Neural crest cell (in vitro differentiated cells): ENCODE measurements at places on chromosomes 4 and X.
A peak's percentile ranks its signal among the peaks of the same experiment; 100 is the strongest.

- peaks cover 43% of the 10 kb centered on the region for H3K4me1 ChIP-seq
- peaks cover 17% of the 10 kb centered on the region for H3K36me3 ChIP-seq
- no peak overlapping the region for H3K4me3 ChIP-seq
- no peak for DNase-seq
- no peak overlapping the region for H3K27ac ChIP-seq
Measured at GRCh38 chrX:115581759-115582615, 21.0 kb downstream of the PLS3 start.

GRCh38 chr4:138055890-138056289 lies 186.3 kb downstream of the SLC7A11 start:
- H3K27ac ChIP-seq = no peak overlapping the region
- no peaks in the 10 kb centered on the region for H3K36me3 ChIP-seq
- no peak overlapping the region for H3K4me3 ChIP-seq
- no peak for DNase-seq
- H3K27me3 ChIP-seq = no peaks in the 10 kb centered on the region

DNA sequence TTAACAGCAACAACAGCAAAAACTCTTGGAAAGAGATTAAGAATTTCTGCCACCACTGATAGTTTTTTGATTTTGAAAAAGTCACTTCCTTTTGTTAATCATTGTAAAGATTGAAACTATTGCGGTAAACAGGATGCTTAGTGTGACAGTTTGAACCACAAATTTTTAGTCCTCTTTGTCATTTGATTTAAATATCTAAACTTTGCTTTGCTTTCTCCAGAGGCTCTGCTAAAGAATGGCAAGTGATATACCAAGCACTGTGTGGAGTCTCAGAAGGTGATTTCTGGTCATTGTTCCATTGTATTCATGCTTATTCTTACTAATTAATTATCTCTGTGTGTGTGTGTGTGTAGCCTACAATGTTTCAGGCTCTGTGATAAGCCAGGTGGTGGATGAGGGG lies 155.6 kb downstream of the BMPR1B start:
- no peaks in the 10 kb centered on the region for H3K4me1 ChIP-seq
- H3K27me3 ChIP-seq = no peaks in the 10 kb centered on the region
- no peak for DNase-seq

GRCh38 chr4:14934704-14935390 lies 67.4 kb upstream of the CPEB2 start:
- no peak for DNase-seq
- peaks cover 3% of the 10 kb centered on the region for H3K36me3 ChIP-seq
- no peaks in the 10 kb centered on the region for H3K4me1 ChIP-seq
- H3K4me3 ChIP-seq = no peak overlapping the region
- H3K27ac ChIP-seq = no peak overlapping the region

DNA sequence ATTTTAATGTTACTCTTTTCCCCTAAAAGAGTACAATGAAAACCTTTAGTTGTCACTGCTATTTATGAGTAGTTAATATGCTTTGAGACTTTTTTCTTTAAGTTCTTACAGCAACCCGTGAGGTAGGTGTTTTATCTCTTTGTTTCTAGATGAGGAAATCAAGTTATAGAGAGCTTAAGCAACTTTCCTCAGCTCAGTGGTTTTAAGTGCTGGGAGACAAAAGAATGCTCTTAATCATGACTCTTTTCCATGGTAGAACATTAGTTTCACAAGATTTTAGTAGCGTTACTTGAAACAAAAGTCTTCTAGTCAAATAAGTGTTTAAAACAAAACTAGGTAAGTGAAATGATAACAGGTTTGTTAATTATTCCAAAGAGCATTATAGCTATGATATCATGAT lies 354.7 kb upstream of the PITX2 start:
- no peak overlapping the region for H3K27ac ChIP-seq
- H3K36me3 ChIP-seq = no peaks in the 10 kb centered on the region
- no peaks in the 10 kb centered on the region for H3K27me3 ChIP-seq

- peaks cover 11% of the 10 kb centered on the region for H3K4me1 ChIP-seq
- no peaks in the 10 kb centered on the region for H3K36me3 ChIP-seq
- peak; percentile 53 for DNase-seq
- peak overlapping the region; percentile 22 for H3K4me3 ChIP-seq
- H3K27ac ChIP-seq = no peak overlapping the region
- H3K27me3 ChIP-seq = no peaks in the 10 kb centered on the region
Measured at GRCh38 chrX:65528705-65529340, 5.8 kb downstream of the LAS1L start.

DNA sequence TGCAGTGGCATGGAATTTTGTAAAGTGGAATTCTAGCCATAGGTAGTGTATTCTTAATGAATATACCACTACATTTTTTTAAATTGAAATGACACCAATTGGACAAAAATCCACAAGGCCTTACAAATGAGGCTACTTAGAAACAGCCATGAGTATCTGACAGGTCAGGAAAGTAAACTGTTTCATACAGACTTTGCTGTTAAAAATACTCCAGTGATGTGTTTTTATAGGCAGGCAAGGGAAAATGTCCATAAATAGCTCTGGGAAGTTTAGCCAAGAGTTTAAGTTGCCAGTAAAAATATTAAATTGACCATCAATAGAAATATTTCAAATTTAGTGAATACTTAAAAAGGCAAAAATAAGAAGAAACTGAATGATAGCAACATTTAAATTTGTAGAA lies 41.8 kb upstream of the PDLIM5 start:
- peaks cover 1% of the 10 kb centered on the region for H3K27me3 ChIP-seq
- no peak overlapping the region for H3K4me3 ChIP-seq
- peaks cover 4% of the 10 kb centered on the region for H3K4me1 ChIP-seq
- no peak overlapping the region for H3K27ac ChIP-seq

DNA sequence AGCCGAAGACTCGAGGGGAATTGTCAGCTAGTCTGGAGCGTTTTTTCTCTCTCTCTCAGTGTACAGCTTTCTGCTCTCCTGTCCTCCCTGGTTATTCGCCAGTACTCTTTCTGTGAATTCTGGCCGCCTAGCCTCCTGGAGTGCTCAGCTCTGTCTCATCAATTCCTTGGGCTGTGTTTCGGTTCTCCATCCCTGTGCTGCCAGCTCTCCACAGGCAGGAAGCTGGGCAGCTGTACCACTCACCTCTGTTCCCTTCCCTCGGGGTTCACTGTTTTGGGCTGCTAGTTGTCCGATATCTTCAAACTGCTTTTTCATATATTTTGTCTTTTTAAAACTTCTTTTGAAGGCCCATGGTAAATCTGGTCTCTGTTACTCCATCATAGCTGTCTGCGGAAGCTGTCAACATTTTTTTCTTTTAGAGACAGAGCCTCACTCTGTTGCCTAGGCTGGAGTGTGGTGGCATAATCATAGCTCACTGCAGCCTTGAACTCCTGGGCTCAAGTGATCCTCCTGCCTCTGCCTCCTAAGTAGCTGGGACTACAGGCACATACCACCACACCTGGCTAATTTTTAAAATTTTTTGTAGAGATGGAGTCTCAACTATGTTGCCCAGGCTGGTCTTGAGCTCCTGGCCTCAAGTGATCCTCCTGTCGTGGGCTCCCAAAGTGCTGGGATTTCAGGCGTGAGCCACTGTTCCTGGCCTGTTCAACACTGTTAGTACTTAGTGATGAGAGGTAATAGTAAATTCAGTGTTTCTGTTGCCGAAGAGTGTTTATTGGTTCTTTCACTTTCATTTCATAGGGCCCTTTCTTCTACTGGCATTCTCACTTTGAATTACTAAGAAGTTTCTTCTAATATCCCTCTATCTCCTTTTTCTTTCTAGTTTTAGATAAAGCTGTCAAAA lies 18.6 kb downstream of the ZCCHC4 start:
- H3K36me3 ChIP-seq = no peaks in the 10 kb centered on the region
- H3K4me1 ChIP-seq = no peaks in the 10 kb centered on the region
- no peak overlapping the region for H3K4me3 ChIP-seq
- no peak overlapping the region for H3K27ac ChIP-seq
- no peak for DNase-seq

GRCh38 chr4:86452422-86452891 lies 92.6 kb upstream of the MAPK10 start:
- H3K4me1 ChIP-seq = peaks cover 51% of the 10 kb centered on the region
- H3K36me3 ChIP-seq = peaks cover 20% of the 10 kb centered on the region
- peaks cover 2% of the 10 kb centered on the region for H3K27me3 ChIP-seq
- no peak overlapping the region for H3K4me3 ChIP-seq
- H3K27ac ChIP-seq = peak overlapping the region; percentile 59
- DNase-seq = no peak

GRCh38 chr4:183173580-183174526 lies 74.8 kb downstream of the WWC2 start:
- H3K4me3 ChIP-seq = no peak overlapping the region
- no peaks in the 10 kb centered on the region for H3K36me3 ChIP-seq
- H3K4me1 ChIP-seq = peaks cover 15% of the 10 kb centered on the region
- no peak for DNase-seq
- peak overlapping the region; percentile 2 for H3K27ac ChIP-seq
- H3K27me3 ChIP-seq = no peaks in the 10 kb centered on the region

- H3K4me3 ChIP-seq = no peak overlapping the region
- no peak overlapping the region for H3K27ac ChIP-seq
- H3K4me1 ChIP-seq = peaks cover 35% of the 10 kb centered on the region
- peaks cover 89% of the 10 kb centered on the region for H3K27me3 ChIP-seq
Measured at GRCh38 chr4:4851081-4851480, 8.4 kb upstream of the MSX1 start.

DNA sequence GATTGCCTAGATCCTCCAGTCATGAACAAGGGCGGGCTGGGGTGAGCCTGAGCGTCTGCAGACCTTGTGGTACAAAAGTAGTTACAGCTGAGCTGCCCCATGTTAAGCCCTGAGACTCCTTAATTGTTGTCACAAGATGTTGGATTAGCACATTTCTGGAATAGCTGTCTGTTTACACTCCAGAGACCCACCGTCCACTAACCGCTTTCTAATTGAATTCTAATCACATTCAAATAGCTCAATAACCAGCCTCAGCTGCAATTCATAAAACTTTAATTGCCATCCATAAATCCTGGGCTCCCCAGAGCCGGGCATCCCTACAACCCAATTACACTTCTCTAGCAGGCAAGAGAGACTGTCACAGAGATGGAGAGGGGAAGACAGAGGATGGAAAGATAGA lies 1.6 kb upstream of the GSX2 start:
- H3K4me1 ChIP-seq = peaks cover 41% of the 10 kb centered on the region
- no peak for DNase-seq
- peak overlapping the region; percentile 41 for H3K4me3 ChIP-seq
- H3K27ac ChIP-seq = no peak overlapping the region

DNA sequence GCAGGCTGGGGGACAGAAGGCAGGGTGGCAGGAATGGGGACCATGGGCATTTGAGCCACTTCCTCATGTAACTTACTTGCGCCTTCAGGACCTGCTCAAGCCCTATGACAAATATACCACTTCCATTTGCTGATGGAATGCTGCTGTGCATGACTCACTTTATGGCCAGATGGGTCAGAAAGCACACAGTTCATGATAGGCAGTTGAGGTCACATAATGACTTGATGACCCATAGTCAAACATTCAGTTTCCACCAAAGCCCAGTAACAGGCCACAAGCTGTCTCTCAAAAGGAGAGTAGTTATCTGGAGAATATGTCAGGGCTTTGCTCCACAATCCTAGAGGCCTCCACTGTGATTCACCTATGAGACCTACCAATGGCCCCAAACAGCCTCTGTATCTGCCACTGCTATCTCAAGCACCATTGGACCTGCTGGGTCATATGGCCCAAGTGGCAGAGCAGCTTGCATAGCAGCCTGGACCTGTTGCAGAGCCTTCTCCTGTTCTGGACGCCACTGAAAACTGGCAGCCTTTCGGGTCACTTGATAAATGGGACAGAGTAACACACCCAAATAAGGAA lies 5.3 kb upstream of the PAPSS1 start:
- peaks cover 13% of the 10 kb centered on the region for H3K27me3 ChIP-seq
- no peak for DNase-seq
- H3K36me3 ChIP-seq = no peaks in the 10 kb centered on the region
- peak overlapping the region; percentile 64 for H3K4me3 ChIP-seq

DNA sequence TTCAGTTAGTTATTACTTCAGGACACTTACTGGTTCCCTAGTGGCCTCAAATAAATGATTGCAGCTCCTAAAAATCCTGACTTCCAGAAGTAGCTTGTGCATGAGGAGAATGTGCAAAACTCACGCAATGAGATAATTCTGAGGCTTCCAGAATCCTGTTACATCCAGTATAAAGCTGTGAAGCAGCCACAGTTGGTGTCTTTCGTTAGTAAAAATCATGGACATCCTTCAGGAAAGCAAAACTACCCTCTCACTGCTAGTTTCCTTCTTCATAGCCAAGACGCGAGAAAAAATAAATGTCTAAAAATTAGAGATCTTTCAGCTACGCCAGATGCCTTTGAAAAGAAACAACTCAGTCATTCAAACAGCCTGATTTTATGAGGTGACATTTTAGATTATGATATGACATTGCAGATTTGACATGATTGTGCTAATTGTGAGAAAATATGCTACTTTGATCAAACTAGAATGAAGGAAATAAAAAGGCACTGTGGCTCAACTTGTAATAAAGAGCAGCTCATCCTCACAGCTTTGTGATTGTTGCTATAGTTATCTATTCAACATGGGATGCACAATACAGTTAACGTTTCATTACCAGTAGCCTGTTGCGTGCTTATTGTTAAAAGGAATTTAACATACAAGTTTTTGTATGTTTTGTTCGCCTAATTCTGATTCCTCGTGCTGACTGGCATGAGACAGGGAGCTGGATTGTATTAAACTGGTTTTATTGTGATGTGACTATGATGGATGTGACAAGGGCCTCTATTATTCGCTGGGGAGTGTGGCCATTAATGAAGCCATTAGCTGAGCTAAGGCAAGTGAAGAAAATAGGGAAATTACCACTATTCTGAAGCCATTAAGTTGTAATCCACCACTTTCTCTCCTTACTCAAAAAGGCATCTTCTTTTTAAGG lies 40.5 kb downstream of the AFF2 start:
- H3K27me3 ChIP-seq = no peaks in the 10 kb centered on the region
- H3K27ac ChIP-seq = no peak overlapping the region
- no peak for DNase-seq
- no peak overlapping the region for H3K4me3 ChIP-seq
- H3K4me1 ChIP-seq = peaks cover 18% of the 10 kb centered on the region
- H3K36me3 ChIP-seq = no peaks in the 10 kb centered on the region

- H3K4me3 ChIP-seq = no peak overlapping the region
- H3K27me3 ChIP-seq = no peaks in the 10 kb centered on the region
- peaks cover 39% of the 10 kb centered on the region for H3K36me3 ChIP-seq
- H3K4me1 ChIP-seq = no peaks in the 10 kb centered on the region
Measured at GRCh38 chr4:184712322-184712721, 21.6 kb downstream of the CENPU start.

- H3K4me3 ChIP-seq = no peak overlapping the region
- no peak for DNase-seq
- H3K36me3 ChIP-seq = no peaks in the 10 kb centered on the region
- H3K27me3 ChIP-seq = no peaks in the 10 kb centered on the region
- no peak overlapping the region for H3K27ac ChIP-seq
- H3K4me1 ChIP-seq = no peaks in the 10 kb centered on the region
Measured at GRCh38 chr4:132123870-132124623, 1025.0 kb upstream of the PCDH10 start.

DNA sequence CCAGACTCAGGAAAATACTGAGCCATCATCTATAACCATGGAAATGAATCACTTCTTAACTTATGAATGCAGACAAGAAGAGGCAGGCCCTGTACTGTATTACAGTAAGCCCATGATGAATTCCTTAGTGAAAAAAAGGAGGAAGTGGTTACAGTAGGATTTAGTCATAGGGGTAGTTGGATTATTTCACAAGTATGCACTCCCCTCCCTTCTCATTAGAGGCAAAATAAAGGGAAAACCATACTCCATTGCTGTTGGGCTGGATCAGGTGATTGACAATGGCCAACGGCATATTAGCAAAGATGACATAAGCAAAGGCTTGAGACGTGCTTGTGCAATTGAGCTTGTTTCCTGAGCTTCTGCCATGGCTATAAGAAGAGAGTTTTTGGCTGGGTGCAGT lies 181.1 kb upstream of the PRPS2 start:
- H3K4me1 ChIP-seq = no peaks in the 10 kb centered on the region
- no peaks in the 10 kb centered on the region for H3K27me3 ChIP-seq
- DNase-seq = no peak
- no peak overlapping the region for H3K27ac ChIP-seq
- no peak overlapping the region for H3K4me3 ChIP-seq
